Activated naive CD4-positive, alpha-beta T cell treated with anti-CD3 and anti-CD28 coated beads, Interleukin-2, amount 50 U/mL, for 72 hours (primary cell): ENCODE measurements at places on chromosomes 6 and 20. TPM values are rescaled to one million over a fixed set of nuclear protein-coding genes. Genes with fewer than 3 reads are reported as not detected.

DNA sequence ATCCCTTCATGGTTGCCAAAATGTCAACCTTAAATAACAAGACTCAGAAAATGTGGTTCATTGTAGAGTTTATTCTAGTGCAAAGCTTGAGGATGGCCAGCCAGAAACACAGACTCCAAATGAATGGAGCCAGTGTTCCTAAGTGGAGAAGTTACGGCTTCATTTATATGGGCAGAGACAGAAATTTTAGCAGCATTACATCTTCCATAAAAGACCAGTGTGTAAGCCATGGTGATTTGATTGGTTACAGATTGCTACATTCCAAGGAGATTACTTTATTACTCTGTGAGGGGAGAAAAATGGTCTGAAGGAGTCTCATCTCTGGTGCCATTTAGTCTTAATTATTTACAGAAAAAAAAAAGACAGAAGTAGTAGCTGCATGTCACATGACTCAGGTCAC lies 97.8 kb downstream of the OTOR start:
- no peak for DNase-seq

DNA sequence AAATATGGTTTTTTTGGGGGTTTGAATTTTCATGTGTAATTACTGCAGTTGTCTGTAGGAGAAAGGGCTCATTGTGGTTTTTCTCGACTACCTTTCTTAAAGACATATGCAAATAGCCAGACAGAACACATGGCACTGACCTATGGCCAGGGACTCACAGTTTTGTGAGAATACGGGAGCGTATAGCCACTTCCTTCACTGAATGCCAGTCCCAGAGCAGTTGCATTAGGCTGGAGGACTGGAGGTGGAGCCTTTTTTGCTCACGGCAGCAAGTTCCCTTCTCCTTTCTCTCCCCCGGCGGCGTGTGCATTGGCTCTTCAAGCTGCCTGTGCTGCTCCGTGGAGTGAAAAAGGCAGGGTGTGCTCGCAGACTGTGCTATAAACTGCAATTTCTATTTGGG lies 114.9 kb downstream of the AKAP7 start:
- DNase-seq = no peak

The ADTRP gene
- 33.5 TPM for total RNA-seq

- DNase-seq = no peak
Observed at GRCh38 chr6:146664871-146665360, 66.1 kb downstream of the ADGB start.

DNA sequence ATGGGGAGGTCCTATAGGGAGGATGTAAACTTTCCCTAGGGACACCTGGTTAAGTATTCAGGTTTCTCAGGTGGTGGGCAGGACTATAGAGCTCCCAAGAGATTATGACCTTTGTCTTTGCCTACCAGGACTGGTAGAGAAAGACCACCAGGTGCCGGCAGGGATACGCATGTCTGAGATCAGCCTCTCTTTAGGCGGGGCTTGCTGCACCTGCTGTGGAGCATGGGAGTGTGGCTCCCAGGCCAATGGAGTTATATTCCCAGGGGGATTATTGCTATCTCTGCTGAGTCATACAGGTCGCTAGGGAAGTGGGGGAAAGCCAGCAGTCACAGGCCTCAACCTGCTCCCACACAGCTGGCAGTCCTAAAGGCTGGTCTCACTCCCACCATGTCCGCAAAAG lies 280.5 kb upstream of the MMS22L start:
- no peak for DNase-seq

DNA sequence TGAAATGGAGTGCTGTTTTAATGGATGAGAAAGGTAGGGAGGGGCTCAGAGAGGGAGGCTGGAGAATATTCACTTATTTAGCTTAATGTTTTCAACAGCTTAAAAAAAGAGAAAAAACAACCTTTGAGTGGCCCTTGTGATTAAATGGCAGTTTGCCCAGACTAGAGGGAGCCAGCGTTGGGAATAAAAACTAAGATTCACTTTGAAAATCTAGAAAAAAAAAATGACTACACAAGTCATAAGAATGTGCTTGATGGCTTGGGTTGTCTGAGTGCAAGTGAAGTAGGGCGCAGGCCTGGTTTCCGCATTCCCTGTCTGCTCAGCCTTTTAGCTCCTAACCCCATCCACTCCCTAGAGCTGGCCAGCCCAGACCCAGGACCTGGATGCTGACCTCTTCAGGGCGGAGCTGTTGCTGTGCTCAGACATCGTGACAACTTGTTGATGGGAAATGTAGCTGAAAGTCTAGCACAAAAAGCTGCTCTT lies 28.9 kb downstream of the UTRN start:
- DNase-seq = no peak

DNA sequence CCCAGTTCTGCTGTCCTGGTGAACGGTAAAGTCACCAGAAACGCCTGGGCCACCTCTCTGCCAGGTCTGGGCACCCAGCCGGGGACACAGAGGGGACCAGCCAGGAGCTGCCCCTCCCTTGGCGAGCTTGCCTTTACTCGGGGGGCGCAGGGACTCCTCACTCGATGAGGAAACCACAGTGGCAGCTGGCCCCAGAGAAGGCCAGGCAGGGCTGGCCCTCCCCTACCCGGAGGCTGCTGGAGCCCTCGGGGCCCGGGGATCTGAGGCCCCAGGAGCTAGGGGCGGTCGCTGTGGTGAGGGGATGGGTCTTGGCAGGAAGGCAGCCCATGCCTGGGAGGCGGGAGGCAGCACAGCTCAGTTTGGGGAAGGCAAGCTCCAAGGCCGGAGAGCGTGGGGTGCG lies 80.4 kb upstream of the SLCO4A1 start:
- DNase-seq = no peak

- peak; percentile 47 for DNase-seq
Observed at GRCh38 chr6:25404693-25405169, 125.6 kb downstream of the CARMIL1 start.

- DNase-seq = no peak
Observed at GRCh38 chr6:136249336-136249735, 775 bp downstream of the MTFR2 start.

GRCh38 chr6:170094686-170095272 lies 196.1 kb downstream of the DLL1 start:
- DNase-seq = no peak

- no peak for DNase-seq
Observed at GRCh38 chr6:17336425-17336824, 55.3 kb downstream of the RBM24 start.

- DNase-seq = no peak
Observed at GRCh38 chr6:2581011-2581410, 169.7 kb downstream of the MYLK4 start.

DNA sequence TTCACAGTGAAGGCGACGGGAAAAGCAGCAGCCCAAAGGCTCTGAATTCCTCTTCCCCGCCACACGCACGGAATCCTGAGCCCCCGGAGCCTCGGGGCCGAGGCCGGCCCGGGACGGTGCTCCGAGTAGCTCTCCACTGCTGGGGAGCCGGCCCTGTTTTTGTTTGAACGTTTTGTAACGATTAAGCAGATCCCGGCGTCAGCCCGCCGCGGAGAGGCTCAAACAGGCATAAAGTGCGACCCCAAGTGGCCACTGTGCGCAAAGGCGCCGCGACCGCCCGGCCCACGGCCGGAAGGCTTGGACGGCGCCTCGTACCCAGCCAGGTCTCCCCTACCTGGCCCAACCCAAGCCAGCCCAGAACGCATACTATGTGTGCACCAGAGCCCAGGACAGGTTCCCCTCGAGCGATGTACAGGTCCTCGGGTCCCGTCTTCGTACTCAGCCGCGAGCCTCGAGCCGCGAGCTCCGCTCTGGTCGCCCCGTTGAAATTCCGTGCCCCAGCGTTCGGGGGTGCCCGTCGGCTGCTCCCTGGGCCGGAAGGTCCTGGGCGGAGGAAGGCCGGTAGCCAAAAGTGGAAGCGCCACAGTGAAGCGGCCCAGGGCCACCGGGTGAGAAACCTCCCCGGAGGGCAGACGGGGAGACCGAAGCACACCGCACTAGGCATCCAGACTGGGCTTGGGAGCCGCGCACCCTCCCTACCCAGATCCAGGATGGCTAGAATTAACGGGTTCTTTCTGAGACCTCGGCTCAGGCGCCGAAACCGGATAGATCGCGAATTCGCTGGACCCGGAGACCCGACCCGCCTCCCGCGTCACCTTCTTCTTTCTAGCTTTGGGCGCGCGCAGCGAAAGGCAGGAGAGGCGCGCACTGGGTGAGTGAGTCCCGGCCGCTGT lies 1.2 kb upstream of the MAFB start:
- DNase-seq = peak; percentile 91

GRCh38 chr6:65719101-65719500 lies 12.1 kb upstream of the EYS start:
- DNase-seq = no peak

GRCh38 chr20:60038400-60039008 lies 80.3 kb downstream of the CDH26 start:
- no peak for DNase-seq

The TAGAP gene
- total RNA-seq = 65.0 TPM

The ZNF292 gene
- 57.0 TPM for total RNA-seq

DNA sequence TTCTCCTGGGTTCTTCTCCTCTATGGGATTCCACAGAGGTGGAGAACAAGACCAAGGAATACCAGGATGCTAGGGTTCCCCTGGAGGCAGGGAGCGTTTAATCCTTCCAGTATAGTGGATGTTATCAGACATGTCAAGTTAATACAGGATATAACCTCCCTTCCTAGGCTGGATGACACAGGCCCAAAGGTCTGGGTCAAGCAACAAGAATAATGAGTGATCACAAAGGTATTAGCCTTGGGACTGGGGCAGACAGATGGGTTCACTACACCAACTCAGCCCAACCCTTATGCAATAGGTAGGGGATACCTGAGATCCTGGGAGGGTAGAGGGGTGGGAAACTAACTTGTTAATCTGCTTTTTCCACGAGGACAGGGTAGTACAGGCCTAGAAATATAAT lies 690.3 kb downstream of the HTR1B start:
- DNase-seq = no peak

GRCh38 chr6:107330168-107330567 lies 129.2 kb downstream of the PDSS2 start:
- no peak for DNase-seq

DNA sequence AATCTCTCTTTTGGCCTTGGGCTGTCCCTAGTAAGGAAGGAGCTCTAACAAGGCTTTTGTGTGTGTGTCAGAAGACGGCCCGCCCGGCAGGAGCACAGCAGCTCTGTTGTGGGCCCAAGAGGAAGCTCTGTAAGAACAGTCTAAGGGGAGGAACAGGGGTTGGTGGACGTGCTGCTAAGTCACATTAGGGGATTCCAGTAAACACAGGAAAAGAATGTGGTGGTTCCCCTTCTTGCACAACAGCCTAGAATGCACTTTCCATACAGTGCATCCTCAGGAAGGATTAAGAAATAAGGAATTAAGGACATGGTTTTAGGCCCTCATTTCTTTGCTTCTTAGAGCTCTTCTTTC lies 114.5 kb downstream of the RNF144B start:
- no peak for DNase-seq

DNA sequence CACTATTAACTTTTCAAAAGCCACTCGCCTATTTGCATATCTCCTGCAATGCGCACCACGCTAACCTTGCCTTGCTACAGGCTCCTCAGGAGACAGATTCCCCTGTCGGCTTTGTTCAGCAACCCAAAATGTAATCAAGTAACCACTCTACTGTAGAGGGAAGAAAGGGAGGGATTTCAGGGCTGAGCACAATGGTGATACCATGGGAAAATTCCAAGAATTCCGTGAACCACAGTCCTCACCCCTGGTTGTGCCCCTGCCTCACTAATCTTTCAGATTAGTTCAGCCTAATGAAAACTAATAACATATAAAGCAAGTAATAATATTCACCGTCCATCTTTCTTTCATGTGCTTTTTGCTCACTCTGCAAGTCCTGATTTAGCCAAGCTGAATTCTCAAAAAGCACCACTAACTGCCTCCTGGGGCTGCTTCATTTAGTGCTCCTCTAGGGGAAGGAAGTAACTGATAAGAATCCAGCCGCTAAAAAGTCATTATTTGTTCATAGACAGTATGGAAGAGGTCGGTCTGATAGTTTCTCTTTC lies 6.6 kb downstream of the CITED2 start:
- no peak for DNase-seq

DNA sequence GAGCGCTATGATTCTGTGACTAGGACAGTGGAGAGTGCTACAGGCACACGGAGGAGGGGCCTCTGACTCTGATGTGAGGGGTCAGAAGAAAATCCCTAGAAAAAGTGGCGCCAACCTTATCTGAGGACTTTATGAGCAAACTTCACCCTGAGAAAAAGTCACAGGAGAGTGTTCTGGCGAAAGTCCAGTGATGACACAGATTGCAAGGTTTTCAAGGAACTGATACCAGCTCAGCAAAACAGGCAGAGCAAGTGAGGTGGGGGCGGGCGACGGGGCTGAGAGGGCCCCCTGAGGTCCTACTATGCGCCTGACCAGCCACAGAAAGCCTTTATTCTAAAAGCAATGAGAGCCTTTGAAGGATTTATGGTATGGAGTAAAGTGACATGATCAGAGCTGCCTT lies 73.3 kb downstream of the SLC22A23 start:
- DNase-seq = no peak

DNA sequence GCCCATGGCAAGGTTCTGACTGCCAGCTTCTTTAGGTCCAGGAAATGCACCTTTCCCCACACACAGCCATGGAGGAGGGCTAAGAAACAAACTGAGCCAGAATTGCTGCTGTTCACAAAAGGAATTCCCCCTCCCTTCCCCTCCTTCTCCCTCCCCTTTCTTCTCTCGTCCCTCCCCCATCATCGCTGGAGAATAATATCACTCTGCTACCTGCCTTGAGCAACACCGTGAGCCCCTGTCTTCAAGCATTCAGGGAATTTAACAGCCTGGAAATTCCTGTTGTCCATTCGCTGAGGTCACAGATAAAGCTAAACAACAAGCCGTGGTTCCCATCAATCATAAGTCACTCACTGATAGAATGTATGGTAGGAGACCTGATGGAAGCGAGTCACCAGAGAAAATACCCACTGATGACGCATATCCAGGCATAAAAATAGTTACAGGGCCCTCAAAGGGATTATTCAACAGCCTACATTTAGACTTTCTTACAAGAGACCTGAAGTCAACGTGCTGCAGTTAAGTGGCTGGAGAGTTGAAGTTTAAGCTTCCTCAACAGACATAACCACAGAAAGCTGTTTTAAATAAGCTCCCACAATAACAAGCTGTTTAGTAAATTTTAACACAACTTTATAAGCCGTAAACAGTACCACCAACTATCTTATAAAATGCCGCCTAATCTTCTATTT lies 59.7 kb downstream of the HIVEP2 start:
- no peak for DNase-seq

The DOK5 gene
- 1.3 TPM for total RNA-seq

DNA sequence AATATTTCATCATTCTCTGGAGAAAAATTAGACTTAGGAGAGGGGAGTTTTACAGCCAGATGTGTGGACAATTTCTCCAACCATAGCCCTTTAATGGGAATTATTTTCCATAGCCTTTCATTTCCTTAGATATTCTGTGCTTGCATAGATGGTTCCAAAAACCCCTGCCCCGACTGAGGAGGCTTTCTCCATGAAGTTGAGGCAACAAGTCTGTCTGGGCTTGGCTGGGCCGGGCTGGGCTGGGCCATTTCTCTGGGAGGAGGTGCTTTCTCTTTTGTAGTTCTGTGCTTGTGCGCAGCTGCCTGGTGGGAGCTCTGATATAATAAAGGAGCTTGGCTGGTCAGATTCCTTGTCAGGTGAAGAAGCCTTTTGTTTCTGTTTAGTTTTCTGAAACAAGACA lies 71.4 kb downstream of the SOBP start:
- DNase-seq = no peak

- DNase-seq = no peak
Observed at GRCh38 chr20:35726842-35727711, 15.0 kb downstream of the RBM39 start.
